ENCODE measurements at places on chromosomes 3 and 15.
A peak's percentile ranks its signal among the peaks of the same experiment; 100 is the strongest.

DNA sequence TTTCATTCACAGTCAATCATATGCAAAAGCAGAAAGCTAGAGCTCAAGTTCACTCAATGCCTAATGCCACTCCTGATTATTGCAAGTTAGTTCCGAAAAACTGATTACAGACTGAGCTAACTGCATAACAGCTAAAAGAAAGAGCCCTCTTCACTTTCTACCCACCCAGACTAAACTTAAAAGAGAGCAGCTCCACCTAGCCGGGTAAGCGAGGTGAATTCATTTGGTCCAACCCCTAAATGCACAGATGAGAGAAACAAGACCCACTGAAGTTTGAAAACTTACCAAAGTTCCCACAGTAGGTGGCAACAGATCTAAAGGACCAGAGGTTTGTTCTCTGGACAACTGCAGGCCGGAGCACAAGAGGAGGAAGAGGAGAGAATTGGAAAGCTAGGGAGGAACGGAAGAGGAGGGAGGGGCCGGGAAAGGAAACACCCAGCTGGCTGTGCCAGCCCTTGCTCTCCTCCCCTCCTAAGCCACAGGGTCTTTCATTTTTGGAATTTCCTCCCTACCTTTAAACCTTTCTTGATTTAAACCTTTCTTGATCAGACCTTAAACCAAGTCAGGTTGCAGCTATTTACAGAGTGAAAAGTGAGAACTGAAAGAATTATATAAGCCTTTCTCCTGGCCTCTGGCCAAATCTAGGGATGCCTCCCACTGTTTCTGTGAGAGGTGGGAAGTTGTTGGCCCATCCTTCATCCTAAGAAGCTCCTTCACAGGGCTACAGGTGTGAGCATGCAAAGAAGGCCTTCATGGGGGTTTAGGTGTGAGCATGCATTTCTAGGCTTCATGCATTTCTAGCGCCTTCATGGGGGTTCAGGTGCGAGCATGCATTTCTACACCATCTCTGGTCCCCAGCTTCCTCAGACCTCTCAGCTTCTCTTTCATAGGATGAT, 114.7 kb upstream of the LMOD3 start:
- no peak for DNase-seq

- no peak for DNase-seq
Observed at GRCh38 chr3:54564374-54564925, 363.4 kb downstream of the LRTM1 start.

DNA sequence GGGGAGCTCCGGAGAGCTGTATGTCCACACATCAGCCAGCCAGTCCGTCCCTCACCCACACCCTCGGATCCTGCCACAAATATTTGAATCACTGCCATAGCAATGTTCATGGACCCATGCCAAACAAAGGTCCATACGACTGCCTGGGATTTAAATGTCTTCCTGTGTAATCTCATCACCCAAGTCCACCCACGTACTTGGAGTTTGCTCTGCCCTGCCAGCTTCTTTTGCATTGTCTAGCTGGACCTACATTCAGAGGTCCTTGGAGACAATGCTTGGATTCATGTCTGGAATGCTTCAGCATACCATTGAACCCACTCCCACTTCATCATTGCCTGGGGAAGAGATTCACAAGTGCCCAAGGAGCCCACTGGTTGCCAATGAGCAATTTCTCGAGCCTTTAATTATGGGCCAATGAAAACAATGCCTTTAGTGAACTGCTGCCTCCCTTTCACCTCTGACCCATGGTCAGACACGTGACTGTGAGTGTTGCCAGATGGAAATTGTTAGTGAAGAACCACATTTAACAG, 90.4 kb upstream of the PHLDB2 start:
- DNase-seq: no peak

DNA sequence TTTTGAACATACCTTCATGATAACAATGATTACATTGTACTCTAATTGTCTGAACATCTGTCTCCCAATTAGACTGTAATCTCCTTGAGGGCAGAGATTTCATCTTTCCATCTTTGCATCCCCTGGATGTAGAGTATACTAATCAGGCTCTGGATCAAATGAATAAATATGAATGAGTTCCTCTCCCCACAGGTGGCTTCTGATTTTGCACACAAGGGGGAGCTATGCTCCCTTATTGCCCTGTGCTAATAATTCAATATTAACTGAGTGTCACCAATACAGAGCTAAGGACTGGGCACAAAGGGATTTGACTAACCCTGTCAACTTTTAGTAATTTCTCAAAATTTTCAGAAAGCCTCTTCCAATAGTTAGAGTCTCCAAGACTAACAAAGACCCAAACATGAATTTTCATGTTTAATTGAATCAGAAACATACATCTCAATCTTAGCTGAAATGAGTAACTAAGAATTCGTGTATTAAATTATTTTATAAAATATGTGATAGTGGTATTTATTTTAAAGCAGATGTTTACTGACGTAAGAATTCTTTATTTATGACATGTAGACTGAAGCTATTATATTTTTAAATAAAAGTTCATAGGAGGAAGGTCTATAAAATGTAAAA, 3.0 kb downstream of the DUOXA1 start:
- peak; percentile 34 for DNase-seq

- peak; percentile 91 for DNase-seq
Observed at GRCh38 chr3:141231101-141231951, at the start of gene PXYLP1. TSS of gene PXYLP1 (plus strand) at chr3:141231825. CDS start at chr3:141260176, 28,351 bp downstream.

DNA sequence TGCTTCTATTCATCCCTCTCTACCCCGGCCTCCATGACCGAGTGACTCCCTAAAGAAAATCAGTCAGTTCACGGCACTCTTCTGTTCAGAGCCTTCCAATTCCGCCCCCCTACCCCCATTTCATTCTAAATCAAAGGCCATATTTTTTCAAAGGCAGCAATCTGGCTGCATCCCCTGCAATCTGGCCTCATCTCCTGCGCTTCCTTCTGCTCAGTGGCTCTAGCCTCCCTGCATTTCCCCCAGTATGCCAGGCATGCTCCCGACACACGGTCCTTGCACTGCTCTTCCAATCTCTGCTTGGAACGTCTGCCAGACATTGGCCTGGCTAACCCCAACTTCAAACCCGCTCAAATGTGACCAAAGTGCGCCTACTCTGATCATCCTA, 67.7 kb downstream of the EXOG start:
- no peak for DNase-seq

- DNase-seq: no peak
Observed at GRCh38 chr3:195451373-195452015, 8.7 kb upstream of the ACAP2 start.

DNA sequence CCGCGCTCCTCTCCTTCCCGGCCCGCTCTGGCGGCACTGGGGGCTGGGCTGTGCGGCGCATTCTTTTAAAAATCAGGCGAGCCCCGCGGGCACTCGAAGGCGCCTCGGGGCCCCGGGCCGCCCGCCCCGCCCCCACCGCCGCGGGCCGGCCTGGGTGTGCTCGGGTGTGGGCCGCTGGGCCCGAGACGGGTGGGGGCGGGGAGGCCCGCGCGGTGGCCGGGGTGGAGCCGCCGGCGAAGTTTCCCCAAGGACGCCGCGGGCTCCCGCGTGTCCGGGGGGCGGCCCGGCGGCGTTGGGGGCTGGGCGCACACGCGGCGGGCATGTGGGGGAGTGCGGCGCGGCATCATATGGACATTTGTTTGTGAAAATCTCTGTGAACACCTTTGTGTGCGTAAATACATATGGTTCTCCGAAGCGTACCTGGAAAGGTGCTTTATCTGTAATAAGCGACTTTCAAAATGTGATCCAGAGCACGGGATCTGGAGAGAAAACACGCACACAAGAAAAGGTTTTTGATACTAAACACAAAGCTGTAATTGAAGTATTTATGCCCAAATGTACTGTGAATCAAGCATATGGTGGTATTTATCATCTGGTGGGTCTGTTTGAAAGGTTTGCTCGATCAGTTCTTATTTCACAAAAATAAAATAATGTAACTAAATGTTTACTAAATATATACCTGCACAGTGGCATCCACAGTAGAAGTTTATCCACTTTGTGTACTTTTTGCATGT, 612 bp upstream of the TBL1XR1 start:
- peak; percentile 67 for DNase-seq

DNA sequence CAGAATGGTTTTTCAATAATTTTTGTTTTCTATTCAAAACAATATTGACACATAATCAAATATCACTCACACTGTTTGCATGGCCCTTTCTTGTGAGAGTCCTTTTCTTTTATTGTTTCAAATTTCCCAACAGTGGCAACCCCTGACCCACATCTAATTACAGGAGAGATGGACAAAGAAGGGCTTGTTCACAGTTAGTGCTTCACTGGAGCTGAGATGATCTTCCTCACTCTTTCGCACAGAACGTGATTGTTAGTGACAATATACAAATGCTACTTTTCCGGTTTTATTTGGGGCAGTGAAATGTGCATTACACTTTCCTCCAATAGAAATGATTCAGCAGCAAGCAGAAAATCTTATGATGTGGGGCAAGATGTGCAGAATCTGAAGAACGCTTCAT, 38.6 kb upstream of the TTC14 start:
- DNase-seq: no peak

GRCh38 chr15:26146202-26146601, 283.1 kb upstream of the ATP10A start:
- DNase-seq: no peak

GRCh38 chr3:100033184-100033583, 81.1 kb downstream of the FILIP1L start:
- no peak for DNase-seq

- DNase-seq: no peak
Observed at GRCh38 chr3:175916191-175916934, 1057.2 kb downstream of the NAALADL2 start.

GRCh38 chr15:60374628-60375081, 23.1 kb downstream of the ANXA2 start:
- no peak for DNase-seq

GRCh38 chr15:46652266-46652665, 1017.4 kb downstream of the SQOR start:
- DNase-seq: no peak

- no peak for DNase-seq
Observed at GRCh38 chr3:158458464-158458863, 112.5 kb upstream of the MLF1 start.

- DNase-seq: no peak
Observed at GRCh38 chr3:123341-123740, 73.2 kb upstream of the CHL1 start.

- DNase-seq: no peak
Observed at GRCh38 chr15:37220949-37221670, 120.8 kb upstream of the MEIS2 start.

DNA sequence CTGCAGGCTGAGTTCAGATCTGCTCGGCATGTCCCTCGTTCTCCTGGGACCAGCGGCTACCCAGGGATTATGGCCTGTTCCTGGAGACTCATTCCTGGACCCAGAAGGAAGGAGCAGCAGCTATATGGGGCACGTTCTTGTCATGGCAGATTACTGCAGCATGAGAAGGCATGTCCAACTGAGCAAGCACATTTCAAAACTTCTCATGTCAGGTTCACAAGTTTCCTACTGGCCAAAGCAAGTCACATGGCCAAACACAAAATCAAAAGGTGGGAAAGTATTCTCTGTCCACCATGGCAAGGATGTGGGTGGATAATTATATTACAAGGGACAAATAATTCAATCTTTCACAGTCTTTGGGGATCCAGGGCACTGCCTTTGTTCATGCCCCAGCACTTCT, 71.9 kb upstream of the C15orf39 start:
- no peak for DNase-seq

DNA sequence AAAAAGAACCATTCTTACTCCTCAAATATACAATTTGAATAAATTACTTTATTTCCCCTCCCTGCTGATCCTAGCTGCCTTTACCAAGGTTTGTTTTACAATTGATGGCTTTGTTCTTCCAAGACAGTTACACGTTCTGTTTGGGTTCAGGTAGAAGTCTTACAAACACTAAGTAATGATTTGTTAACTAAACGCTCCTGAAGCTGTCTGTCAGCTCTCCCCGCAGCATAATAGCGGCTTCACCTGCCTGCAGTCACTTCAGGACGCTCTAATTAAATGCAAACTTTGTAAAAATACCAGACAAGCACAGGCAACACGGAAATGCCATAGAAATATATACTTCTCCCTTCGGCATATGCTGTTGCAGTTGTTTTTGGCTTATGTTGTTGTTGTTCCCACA, 176.4 kb upstream of the MDFIC2 start:
- DNase-seq: no peak

- no peak for DNase-seq
Observed at GRCh38 chr3:139561959-139562676, 22.6 kb upstream of the RBP1 start.

DNA sequence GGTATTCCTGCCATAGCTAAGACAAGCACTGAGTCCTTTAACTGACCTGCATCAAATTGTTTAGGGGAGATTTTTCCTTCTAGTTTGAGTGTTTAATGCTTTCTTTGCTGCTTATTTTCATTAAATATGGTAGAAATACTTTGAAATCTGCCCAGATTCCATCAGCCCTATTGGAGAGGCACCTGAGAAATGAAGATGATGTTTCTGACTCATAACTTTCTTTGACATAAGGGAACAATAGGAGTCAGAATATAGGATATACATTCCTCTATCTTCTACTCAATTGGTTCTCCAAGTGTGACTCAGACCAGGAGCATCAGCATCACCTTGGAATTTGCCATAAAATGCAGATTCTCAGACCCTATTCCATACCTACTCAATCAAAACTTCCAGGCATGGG, 27.4 kb downstream of the BTD start:
- no peak for DNase-seq

DNA sequence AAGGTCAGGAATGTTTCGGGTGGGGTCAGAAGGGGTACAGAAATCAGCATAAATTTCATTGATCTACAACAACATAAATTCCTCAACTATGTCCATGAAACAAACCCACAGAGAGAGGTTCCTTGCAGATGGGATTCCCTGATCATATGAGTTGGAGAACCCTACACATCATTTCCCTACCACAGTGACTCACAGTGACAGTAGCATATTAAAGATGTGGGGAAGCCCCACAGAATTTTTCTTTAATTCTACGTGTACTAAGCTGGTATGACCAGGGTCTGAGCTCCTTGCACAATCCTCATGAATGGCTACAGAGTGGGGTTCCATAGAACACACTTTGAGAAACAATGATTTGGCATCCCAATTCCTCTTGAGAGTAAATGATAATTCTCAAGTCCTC, 116.9 kb upstream of the RAD18 start:
- DNase-seq: no peak

GRCh38 chr15:79184465-79184892, 93.9 kb upstream of the RASGRF1 start:
- peak; percentile 77 for DNase-seq

- no peak for DNase-seq
Observed at GRCh38 chr15:79629687-79630086, 197.6 kb downstream of the MINAR1 start.

DNA sequence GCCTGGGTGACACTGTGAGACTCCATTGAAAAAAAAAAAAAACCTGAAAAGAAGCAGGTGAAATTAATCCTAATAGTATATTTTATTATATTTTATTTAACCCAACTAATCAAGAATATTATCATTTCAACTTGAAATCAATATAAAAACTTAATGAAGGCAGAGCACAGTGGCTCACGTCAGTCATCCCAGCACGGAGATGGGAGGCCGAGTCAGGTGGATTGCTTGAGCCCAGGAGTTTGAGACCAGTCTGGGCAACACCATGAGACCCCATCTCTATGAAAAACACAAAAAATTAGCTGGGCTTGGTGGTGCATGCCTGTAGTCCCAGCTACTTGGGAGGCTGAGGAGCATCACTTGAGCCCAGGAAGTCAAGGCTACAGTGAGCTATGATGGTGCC, 33.3 kb upstream of the SLC41A3 start:
- DNase-seq: no peak

Measured in stimulated activated CD4-positive, alpha-beta T cell treated with anti-CD3 and anti-CD28 coated beads, Interleukin-2, amount 100 ng/mL, for 24 hours (primary cell).